T-helper 17 cell (primary cell): ENCODE measurements at places on chromosomes 2 and 18.

DNA sequence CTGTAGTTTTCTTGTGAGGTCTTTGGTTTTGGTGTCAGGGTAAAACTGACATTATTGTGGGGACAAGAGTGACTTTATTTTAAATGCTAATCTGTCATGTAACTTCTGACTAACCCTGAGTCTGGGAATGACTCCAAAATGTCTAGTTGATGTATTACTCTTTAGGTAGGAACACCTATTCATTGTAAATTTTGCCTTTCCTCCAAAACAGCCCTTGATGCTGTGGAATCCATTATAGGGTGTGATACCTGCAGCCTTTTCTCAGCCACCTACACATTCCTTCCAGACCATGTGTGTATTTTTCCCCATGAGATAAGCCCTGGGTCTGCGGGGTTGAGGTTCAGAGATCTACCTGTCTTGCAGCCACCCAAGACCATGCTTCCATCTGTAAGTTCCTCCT is 4.1 kb upstream of the PRR30 start:
- H3K27me3 ChIP-seq: peaks cover 22% of the 10 kb centered on the region
- no peak overlapping the region for H3K4me3 ChIP-seq
- H3K4me1 ChIP-seq: peaks cover under 1% of the 10 kb centered on the region
- no peak overlapping the region for H3K27ac ChIP-seq
- no peaks in the 10 kb centered on the region for H3K36me3 ChIP-seq
- no peak for DNase-seq

DNA sequence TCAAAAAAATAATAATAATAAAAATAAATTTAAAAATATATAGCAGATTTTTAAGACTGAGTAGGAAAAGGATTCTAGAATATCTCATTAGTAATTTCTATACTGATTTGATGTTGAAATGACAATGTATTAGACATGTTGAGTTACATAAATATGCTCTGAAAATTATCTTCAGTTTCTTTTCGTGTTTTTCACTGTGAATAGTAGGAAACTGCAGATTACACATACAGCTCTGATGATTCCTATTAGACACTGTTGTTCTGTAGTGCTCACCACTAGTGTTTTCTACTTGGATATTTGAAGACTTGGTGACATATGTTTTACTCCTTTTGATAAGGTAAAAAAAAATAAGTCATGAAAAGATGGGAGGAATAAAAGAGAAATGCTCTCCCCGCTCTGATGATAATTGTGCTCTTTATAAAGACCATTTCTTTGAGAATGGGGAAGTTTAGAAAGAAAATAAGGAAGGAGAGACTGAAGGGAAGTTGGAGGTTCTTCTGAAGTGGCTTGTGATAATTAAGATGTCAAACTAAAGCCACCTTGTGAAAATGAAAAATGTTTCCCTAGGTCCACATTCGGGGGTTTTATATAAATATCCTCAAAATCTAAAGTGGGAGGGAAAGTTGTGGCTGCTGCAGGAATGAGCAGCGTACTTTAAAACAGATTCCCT is 52.9 kb downstream of the SLC9A2 start:
- H3K27ac ChIP-seq: no peak overlapping the region
- H3K4me3 ChIP-seq: no peak overlapping the region
- H3K4me1 ChIP-seq: no peaks in the 10 kb centered on the region
- no peaks in the 10 kb centered on the region for H3K36me3 ChIP-seq
- H3K27me3 ChIP-seq: peaks cover 50% of the 10 kb centered on the region
- no peak for DNase-seq

GRCh38 chr2:167103028-167103756 is 214.9 kb downstream of the XIRP2 start:
- no peaks in the 10 kb centered on the region for H3K4me1 ChIP-seq
- no peaks in the 10 kb centered on the region for H3K27me3 ChIP-seq
- H3K36me3 ChIP-seq: no peaks in the 10 kb centered on the region
- no peak overlapping the region for H3K27ac ChIP-seq
- DNase-seq: no peak

GRCh38 chr18:55235094-55235461 is 275.8 kb upstream of the CCDC68 start:
- peaks cover 2% of the 10 kb centered on the region for H3K4me1 ChIP-seq
- no peak overlapping the region for H3K27ac ChIP-seq
- H3K36me3 ChIP-seq: no peaks in the 10 kb centered on the region
- no peaks in the 10 kb centered on the region for H3K27me3 ChIP-seq
- no peak for DNase-seq
- H3K4me3 ChIP-seq: no peak overlapping the region

DNA sequence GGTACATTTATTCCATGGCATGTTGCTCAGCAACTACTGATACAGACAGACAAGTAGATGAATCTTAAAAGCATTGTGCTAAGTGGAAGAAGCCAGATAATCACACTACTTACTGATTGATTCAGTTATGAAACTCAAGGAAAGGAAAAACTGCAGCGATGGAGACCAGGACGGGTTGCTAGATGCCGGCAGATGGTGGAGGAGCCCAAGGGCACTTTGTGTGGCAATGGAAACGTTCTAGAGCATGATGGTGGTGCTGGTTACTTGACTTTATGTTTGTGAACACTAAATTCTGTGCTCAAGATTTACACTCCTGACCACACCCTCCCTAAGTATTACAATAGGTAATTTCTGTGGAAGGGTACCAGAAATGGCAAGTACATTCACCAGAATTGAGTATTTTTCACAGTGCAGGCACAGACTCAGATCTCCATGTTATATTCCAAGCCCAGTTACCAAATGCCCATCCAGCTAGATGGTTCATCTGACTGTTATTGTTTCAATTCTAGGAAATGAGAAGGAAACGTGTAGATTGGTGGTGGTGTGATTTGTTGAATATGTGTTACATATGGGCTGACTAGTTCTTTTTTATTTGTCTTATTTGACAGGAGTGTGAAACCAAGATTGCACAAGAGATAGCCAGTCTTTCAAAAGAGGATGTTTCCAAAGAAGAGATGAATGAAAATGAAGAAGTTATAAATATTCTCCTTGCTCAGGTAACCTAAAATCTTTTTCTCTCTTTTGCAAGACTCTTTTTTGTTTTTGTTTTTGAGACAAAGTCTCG is 55.1 kb downstream of the RALBP1 start:
- DNase-seq: no peak
- no peaks in the 10 kb centered on the region for H3K4me1 ChIP-seq
- peaks cover 7% of the 10 kb centered on the region for H3K36me3 ChIP-seq
- no peak overlapping the region for H3K27ac ChIP-seq
- no peaks in the 10 kb centered on the region for H3K27me3 ChIP-seq
